Activated naive CD8-positive, alpha-beta T cell treated with anti-CD3 and anti-CD28 coated beads, Interleukin-2, amount 50 U/mL, for 16 hours (primary cell): ENCODE measurements at places on chromosomes 7 and 10.

DNA sequence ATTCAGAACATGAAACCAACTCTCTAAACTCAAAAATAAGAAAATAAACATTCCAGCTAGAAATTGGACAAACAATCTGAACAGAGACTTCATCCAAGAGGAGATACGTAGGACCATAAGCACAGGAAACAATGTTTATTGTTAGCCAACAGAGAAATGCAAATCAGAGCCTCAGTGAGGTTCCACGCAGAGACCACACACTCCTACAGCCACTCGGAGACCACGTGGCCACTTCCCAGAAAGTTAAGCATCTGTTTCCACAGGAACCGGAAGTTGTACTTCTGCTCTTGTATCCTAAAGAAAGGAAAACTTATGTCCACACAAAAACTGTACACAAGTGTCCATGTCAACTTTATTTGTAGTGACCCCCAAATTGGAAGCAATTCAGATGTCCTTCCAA lies 214.8 kb downstream of the MGMT start:
- DNase-seq, result no peak

GRCh38 chr10:86064931-86065662 lies 301.5 kb downstream of the GRID1 start:
- DNase-seq, result no peak

GRCh38 chr7:53119514-53119941 lies 84.1 kb downstream of the POM121L12 start:
- DNase-seq, result no peak

DNA sequence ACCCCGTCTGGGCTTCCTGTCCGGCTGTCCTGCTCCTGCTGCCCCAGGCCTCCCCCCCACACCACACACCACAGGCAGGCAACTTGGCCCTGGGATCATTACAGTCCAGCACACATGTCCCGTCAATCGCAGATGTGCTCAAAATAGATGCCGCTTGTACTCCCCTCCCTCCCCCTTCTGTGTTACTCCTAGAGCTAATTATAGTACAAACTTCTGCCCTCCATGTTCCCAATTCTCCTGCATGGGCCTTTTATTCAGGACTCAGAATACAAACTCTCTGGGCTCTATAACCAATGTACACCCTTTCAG lies at the start of gene SYNPO2L:
Gene SYNPO2L (minus strand): TSS at position 40 of the 309 bp plus-strand sequence. CDS start 107 bp downstream, outside the sequence.
- DNase-seq, result no peak

DNA sequence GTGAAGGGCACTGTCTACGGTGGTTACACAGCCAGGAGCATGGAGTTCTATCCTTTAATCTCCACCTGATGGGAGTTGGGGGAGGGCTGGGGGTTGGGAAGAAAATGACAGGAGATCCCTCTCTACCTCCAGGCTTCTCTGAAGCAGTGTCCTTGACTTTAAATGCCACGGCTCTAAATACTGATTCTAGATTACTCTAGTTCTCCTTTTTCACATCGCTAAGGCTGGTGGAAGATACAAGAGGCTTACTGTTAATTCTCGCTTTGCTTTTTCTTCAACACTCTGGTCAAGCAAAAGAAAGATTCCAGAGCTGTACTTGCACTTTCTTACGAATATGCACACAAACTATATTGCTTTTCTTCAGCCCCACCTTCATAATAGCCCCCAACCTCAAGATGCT lies 30.5 kb downstream of the ARL3 start:
- no peak for DNase-seq

GRCh38 chr7:141128506-141128905 lies 54.6 kb downstream of the TMEM178B start:
- no peak for DNase-seq

DNA sequence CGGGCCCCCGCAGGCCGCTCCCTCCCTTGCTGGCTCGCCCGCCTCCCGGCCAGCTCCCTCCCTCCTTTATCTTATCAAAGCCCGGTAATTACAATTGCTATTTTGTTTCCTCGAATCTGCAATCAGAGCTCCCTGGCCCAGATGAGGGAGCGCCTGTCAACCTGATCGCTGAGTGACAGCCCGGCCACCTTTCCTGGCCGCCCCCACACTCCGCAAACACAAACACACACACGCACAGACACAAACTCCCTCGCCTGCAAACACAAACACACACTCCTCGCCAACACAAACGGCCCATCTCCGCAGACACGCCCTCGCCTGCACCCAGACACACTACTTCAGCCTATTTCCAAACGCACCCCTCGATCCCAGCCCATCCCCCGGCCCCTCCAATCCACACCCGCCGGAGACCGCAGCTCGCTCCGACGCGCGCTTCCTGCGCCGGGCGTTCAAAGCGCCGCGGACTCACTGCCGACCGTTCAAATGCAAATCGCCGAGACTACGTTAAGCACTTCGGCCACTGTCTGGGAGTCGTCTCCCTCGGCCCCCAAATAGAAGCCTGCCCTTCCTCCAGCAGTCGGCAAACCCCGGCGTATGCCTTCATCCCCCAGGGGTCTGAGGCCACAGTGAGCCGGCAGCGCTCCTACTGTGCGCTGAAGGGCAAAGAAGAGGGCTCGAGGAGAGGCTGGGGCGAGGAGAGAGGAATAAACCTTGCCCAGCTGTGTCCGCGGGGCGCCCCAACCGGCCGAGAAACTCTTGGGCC lies 3.0 kb upstream of the FGF8 start:
- DNase-seq, result no peak

- DNase-seq, result peak; percentile 72
Observed at GRCh38 chr7:102425639-102426267, 7.6 kb upstream of the ORAI2 start.

- DNase-seq, result no peak
Observed at GRCh38 chr10:86848747-86849146, 92.3 kb downstream of the BMPR1A start.

DNA sequence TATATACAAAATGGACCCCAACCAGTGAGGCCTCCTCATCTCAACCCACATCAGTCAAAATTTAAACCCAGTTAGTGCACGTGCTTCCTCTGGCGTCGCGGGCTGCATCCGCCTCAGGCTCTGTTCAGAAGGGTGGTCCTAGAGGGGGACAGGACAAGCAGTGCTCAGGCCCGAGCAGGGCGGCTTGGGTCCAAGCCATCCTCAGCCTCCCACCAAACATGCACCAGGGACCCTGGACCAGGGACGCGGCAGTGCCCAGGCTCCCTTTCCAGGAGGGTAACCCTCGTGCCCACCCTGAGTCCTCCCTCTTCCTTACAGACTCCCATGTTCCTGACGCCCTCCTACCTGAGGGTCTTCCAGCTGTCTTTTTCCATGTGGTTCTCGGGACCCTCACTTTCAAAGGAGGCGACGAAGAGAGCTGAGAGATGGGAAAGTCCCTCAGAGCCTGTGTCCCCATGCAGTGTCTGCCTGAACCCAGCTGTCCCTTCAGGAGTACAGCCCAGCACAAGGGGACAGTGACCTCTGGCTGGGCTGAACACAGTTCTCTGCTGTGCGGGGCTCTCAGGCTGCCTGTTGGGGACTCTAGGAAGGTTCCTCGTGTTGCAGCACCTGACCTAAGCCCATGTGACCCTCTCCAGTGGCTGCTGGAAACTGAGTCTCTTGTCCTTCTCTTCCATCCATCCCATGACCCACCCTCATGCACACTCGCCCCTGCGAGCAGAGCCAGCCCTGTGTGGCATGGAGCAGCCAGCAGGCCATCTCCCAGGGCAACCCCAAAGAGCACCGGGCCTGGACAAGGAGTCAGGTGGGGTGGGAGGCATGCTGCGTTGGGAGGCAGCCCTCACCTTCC lies 58.1 kb downstream of the CSGALNACT2 start:
- DNase-seq, result no peak

DNA sequence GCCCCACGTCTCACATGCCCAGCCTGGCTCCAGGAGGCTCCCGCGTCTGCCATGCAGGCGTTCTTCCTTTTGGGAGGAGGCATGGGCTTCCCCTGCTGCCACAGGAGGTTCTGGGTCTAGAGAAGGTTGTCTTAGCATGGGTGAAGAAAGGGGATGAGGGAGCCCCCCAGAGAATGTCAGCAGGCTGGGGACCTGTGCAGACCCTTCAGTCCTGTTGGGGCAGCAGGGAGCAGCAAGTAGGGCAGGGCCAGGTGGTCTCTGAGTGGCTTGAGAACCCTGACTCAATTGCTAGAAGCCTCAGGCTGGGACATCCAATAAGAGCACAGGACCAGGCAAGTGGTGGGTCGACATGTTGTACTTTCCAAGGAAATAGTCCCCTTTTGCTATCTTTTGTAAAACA lies 34.4 kb upstream of the ADCYAP1R1 start:
- no peak for DNase-seq
